Left ventricle myocardium inferior (tissue), 1 donor: ENCODE measurements at places on chromosomes 4 and X.

GRCh38 chrX:103498786-103499185 is 20.5 kb downstream of the RAB40A start:
- DNase-seq: no peak

DNA sequence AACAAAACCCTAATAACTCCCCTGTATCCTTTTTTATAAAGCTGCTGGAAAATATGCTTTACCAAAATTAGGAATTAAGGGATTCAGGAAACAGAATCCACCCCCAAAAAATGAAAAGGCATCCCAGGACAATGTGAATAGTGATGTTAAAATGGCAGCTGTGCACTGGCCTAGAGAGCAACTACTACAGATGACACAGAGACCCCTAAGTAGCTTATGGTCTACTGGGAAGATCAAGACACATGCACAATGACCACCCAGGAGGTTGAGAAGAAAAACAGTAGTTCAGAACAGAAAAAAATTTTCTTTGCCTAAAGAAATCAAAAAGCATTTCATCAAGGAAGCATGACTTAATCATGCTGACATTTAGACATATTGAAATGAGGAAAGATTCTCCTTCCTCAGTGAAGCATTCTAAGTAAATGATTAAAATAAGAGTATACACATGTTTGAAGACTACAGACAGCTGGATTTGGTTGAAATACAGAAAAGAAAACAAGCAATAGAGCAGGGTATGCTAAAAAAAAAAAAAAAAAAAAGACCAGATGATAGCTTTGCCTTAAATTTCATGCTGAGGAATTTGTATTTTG is 117.3 kb downstream of the WDFY3 start:
- DNase-seq: no peak

DNA sequence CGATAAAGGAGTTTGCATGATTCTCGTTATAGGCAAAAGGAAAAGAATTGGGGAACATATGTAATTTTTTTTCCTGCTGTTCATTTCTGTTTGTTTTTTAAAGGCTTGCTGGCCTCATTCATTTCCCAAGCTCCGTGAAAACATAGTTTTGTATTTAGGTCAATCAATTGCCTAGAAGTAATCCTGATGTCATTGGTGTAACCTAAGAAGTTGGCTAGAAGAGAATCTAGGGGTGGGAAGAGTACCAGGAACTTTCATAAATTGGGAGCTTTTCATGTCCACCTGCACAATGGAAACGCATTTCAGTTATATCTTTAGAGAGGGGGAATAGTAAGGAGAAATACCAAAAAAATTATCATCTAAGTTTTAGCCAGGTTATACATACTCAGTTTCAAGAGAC is 3.8 kb downstream of the RAPGEF2 start:
- DNase-seq: no peak

DNA sequence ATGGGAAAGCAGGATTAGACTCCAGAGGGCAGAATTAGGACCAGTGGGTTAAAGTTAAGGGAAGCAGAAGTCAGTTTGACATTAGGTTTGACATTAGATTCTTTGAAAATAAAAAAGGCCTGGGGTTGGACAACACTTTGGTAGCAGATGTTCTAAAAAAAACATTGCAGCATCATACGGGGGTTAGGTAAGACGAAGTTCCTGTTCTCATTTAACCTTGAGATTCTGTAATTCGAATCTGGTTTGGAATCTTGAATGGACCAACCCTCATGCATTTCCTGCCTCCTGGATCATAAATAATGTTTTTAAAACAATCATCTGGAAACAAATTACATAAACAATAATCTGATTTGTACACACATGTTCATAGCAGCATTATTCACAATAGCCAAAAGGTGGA is 181.0 kb downstream of the SHROOM3 start:
- DNase-seq: no peak

- DNase-seq: no peak
Observed at GRCh38 chrX:13750204-13750603, 15.7 kb downstream of the OFD1 start.

DNA sequence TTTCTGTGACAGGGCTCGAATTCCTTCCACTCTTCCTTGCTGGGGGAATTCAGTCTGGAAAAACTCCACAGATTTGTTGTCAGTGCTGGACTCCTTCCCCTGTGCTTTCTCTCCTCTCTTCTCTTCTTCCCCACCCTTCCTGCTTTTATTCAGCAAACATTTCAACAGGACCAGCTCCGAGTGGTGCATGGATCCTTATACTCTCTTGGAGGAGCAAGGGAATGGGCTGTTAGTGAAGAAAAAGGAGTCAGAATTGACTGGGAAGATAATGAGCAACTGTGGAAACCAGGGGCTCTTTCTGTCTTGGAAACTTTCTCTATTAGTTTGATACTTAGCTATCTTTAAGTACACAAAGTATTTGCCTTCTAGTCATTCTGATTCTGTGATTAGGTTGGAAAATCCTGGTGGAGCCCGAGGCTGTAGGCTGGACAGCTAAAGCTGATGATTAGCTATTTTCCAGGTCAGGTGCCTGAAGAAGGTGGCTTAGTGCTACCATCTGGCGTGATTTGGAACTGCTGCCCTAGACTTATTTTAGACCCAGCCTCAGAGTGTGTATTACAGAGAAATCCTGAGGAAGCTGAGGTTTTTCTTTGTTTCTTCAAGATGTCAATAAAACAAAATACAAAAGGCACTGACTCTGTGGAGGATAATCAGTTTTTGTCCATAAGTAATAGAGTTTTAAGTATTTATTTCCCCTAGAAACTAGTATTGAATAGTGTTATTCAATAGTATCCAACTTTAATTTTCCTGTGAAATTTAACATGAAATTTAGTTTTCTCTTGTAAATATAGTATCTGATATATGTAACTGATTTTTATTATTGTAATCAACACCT is 38.4 kb downstream of the NAP1L5 start:
- no peak for DNase-seq

- DNase-seq: no peak
Observed at GRCh38 chrX:96929036-96929435, 45.3 kb downstream of the RPA4 start.

- DNase-seq: no peak
Observed at GRCh38 chrX:47278691-47279090, 45.9 kb downstream of the USP11 start.

GRCh38 chr4:173801361-173801760 is 271.3 kb upstream of the HAND2 start:
- DNase-seq: no peak

GRCh38 chrX:119790977-119791436 is 423 bp downstream of the RPL39 start:
- no peak for DNase-seq

GRCh38 chr4:54924891-54925290 is 200.5 kb downstream of the KDR start:
- DNase-seq: no peak

- peak; percentile 54 for DNase-seq
Observed at GRCh38 chr4:40629401-40630334, at the start of gene RBM47. Gene RBM47 (minus strand): TSS chr4:40629864. CDS start chr4:40438893, 190,971 bp downstream.

DNA sequence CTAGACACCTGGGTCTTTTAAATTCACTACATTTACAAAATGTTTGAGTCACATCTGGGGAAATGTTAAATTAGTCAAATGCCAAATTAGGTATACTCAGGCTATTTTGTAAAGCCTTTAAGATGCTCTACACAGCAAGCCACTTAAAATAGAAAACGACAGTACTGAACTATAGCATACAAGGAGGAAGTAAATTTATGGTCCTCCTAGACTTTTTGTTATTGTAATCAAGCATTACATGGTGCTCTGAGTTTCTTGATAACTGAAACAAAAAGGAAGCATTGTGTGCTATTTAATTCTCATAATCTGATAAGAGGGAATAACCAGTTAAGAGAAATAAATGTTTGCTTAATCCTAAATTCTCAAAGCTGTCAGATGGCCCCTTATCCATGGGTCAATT is 46.2 kb downstream of the SLC9A7 start:
- DNase-seq: no peak

GRCh38 chr4:13887010-13887409 is 259.5 kb upstream of the BOD1L1 start:
- DNase-seq: no peak

- DNase-seq: no peak
Observed at GRCh38 chr4:17112292-17112659, 213.8 kb upstream of the LDB2 start.

DNA sequence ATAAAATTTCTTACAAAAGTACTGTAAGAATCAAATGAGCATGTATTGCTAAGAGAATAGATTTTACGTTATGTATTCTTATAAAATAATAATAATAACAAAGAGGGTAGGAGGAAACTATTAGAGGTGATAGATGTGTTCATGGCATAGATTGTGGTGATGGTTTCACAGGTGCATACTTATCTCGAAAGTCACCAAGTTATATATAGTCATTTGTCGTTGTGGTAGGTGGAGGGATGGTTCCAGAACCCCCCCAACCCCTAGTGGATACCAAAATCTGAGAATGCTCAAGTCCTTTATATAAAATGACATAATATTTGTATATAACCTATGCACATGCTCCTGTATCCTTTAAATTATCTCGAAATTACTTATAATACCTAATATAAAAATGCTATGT is 36.7 kb upstream of the H2AZ1 start:
- no peak for DNase-seq

GRCh38 chr4:6288871-6289270 is 19.2 kb downstream of the WFS1 start:
- no peak for DNase-seq

- DNase-seq: no peak
Observed at GRCh38 chrX:53939127-53939526, 105.1 kb downstream of the PHF8 start.

DNA sequence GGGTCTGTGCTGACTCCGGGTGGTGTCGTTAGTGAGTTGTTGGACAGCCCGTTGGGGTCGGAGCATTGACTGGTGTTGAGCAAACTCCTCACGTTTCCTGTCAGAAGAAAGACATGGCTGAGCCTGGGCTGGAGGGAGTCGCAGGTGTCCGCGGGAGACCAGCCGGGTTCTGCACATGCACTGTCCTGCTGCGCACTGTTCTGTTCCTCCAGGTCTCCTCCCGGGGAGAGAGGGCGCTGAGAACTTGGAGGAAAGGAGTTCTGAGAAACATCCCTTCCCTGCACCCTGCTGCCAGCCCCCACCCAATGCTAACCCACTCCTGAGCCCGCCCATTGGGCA is 1.1 kb downstream of the ZNF141 start:
- no peak for DNase-seq

DNA sequence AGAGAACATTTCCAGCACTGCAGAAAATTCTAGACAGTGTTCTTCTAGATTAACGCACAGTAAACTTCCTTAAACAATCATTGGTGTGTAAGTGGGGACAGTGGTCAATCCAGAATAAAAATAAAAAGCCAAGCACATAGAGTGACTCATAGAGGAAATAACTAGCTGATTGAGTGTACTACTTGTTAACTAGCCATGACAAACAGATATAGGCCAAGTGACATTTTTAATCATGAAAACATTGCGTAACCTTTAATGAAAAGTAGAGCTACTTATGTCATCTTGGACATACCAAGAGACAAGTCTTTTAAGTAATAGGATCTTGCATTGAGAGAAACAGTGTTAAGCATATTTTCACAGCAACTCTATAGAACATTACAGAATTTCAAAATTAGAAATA is 233.9 kb upstream of the MAB21L2 start:
- DNase-seq: no peak

- no peak for DNase-seq
Observed at GRCh38 chr4:110415041-110415440, 60.9 kb upstream of the ENPEP start.

DNA sequence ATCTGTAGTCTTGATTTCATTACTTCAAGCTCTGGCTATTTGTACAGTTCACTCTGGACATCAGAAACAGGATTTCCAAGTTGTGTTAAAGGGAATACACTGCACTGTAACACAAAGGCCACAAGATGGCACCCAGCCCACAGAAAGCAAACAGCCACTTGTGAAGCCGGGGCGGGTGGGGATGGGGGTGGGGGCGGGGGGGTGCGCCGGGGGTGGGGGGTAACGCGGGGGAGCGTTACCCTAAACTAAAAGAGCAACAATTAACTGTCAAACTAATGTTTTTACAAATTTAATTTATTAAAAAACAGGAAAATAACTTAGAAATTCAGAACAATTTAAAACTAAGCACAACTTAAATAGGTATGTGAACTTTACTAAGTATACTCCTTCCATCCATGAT is 27.3 kb downstream of the PRDX4 start:
- peak; percentile 24 for DNase-seq

GRCh38 chr4:188466001-188466400 is 326.8 kb downstream of the TRIML1 start:
- no peak for DNase-seq

- DNase-seq: no peak
Observed at GRCh38 chr4:89837993-89838390, 1.0 kb upstream of the SNCA start.
